LHCN-M2 (cell line): ENCODE measurements at places on chromosomes 3 and 15.

GRCh38 chr15:98713585-98714001, 65.3 kb downstream of the IGF1R start:
- DNase-seq, result no peak

GRCh38 chr3:169509780-169510692, 153.5 kb downstream of the MECOM start:
- DNase-seq, result no peak

DNA sequence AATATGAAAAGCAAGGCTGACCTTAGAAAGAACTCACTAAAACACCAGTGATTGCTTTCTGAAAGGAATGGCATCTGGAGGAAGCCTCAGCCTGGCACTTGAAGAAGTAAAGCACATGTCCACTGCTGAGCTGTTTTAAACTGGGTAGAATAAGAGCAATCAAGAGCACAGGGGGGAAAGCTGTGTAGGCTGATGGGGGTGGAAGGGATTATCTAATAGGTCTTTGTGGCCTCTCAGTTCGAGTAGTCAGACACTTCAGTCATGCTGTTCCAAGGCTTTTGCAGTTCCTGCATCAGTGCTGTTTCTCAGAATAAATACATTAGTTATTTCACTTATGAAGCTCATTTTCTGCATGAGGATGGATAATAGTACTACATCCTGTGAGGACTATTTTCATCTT, 22.6 kb downstream of the CCDC191 start:
- DNase-seq, result no peak

GRCh38 chr3:143065364-143065763, 54.2 kb upstream of the CHST2 start:
- DNase-seq, result no peak

- peak; percentile 52 for DNase-seq
Measured at GRCh38 chr15:71595846-71596553, 214.4 kb upstream of the NR2E3 start.

DNA sequence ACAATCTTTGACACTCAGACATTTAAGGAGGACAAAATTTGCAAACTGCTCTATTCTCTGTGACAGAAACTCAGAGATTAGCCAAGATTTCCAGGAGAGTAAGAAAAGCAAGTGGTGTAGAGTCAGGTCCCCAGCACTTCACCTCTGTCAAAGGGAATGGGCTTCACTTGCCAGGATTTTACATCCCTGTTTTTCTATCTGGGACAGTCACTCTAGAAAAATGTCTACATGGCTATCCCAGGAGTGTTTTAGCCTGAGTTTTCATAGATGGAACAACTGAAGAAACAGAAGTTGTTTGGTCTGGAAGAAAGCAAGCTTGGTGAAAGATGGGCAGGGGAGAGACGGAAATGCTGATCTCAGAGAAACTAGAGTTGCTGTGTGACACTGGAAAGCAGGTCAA, 3.0 kb downstream of the FAM219B start:
- DNase-seq, result no peak

GRCh38 chr15:74453925-74454763, 6.8 kb downstream of the UBL7 start:
- DNase-seq, result no peak

- DNase-seq, result peak; percentile 3
Measured at GRCh38 chr3:13141991-13142412, 68.8 kb upstream of the IQSEC1 start.

- no peak for DNase-seq
Measured at GRCh38 chr15:41241221-41241964, 10.3 kb downstream of the CHP1 start.

DNA sequence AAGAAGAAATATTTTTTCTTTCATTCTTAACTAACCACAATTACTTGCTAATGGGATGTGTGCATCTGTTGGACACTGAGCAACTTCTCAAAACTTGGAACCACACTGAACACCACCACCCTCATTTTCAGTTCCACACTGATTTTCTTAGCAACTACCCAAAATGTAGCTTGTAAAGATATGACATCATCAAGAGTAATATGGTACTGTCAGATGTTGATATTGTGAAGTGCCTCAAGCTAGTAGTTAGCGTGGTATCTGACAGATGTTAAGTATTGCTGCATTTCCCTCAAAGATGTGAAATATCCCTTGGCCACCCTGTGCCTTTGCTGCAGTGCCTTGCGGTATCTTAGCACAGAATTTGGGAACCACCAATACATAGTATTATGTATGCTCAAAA, 9.3 kb downstream of the RFTN1 start:
- DNase-seq, result peak; percentile 39

GRCh38 chr3:112776000-112776399, 70.7 kb downstream of the CD200R1L start:
- no peak for DNase-seq

DNA sequence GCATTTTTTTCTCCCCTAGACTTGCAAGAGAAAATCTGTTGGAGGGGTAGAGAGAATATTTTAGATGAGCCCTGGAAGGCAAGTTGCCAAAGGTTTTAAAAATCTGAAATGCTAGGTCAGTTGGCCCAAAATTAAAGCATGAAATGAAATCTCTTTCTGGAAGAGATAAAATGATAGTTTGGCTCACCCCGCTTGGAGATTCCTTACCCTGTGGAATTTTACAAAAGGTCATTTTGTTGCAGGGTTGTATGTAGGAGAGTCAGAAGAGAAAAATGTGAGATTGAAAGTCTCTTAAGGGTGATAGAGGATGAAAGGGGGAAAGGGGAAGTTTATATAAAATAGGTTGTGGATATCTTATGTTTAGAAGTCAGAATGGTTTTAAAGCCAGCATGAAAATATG, 277.8 kb downstream of the CD47 start:
- no peak for DNase-seq

DNA sequence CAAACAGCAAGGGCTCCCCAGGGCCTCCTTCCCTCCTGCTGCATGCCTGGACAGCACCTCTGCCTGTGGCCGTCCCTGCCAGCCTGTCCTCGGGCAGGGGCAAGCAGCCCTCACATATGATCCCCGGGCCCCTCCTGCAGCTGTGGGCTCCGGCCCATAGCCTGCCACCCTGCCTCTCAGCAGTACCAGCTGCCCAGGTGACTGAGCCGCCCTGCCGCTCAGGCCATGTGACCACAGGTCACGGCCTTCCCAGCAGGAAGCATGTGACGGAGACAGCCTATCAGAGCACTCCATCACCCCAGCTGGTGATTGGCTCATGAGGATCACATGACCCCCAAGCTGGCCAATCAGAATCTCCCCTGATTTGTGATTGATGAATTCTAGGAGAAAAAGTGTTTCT, 23.9 kb downstream of the ALDH1L1 start:
- DNase-seq, result no peak

DNA sequence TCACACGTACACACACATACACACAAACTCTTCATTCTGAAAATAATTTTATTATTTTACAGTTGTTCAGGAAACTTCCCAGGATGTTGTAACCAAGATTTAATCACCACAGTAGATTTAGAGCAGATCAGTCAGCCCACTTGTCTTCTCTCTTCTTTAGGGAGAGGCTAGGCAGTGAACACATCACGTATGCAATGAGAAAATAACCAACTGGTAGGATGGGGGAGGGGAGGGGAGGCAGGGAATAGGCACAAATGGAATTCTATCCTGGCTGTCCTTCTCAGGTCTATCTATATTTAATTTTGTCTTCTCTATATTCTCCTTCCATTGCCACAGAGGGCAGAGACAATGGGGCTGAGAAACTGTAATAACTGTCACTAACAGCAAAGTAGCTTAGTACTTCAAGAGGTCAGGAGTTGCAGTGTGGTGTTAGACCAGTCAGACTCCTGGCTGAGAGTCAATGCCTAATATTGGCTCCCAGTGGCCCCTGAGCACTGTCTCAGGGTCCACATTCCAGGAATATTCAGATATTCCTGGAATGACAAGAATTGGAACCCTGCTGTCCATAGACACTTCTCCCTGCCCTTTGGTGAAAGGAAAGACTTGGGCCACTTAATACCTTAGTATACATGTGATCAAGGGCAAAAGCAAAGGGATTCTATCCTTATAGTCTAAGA, 2.6 kb upstream of the HCLS1 start:
- DNase-seq, result no peak

DNA sequence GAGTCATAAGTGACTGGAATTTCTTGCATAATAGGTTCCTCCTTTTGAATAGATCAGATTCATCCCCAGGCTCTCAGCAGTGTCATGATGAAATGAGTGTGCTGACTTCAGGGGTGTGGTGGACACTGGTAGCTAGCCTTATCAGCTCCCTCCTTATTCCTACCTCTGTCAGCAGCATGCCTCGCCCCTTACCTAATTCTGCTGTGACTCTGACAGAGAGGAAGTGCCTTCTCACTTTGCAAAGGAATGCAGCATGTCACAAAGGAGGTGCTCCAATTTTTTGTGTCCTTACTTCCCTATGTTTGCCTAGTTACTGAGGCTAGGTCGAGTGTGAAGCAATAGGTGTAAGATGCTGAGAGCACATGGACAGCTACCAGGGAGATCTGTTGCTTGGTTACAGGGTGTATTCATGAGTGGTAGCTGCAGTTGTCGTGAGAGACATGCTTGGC, 90.6 kb downstream of the TNFAIP8L3 start:
- DNase-seq, result peak; percentile 21

DNA sequence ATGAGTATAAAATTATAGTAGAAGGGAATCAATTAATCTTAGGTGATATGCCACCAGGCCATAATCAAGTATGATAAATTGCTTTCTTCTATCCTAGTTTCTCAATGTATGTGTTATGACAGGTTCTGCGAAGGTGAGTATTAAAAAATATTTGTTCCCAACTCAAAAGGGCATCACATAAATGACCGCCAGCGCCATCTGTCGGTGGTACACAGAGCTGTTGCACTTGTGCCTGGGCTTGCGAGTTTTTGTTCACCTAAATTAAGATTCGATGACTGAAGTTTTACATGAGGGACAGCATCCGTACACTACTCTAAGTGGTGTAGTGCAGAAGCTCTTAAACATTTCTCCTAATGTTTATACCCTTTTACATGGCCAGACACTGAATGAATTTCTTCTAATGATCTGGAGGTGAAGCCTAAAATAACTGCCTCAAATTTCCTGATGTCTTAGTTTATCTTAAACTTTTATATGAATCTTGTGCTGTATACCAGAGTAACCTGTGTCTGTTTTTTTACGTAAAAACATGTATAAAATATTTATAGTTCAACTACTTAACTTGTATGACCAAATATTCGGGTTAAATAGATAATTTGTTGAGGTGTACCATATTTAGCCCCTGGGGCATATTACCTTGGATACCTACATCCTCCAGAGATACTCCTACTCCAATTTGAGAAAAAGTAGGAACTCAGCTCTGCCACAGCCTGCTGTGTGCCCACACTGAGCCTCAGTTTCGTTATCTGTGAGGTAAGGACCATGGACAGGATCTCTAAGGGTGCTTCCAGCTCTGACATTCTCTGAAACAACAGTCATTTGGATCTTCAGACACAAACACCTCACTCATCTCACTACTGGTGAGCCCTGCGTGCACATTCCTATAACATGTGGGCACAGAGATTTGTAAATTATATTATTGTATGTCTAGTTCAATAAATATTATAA, 365.6 kb downstream of the MAGI1 start:
- DNase-seq, result peak; percentile 39

DNA sequence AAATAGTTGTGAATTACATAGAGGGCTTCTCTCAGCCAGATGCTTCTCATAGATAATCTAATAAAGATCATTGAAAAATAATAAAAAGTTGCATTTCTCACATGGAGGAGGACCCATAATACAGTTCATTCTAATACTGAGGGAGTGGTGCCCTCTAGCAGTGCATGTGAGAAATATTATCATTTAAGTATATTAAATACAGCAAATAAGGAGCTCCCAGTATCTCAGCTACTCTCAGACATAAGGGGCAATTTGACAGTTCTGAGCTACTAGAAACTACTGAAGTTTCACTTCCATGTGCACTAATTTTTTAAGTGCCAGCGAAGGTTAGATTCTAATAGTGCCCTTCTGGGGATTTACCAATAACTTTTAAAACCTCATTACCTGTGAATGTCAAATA, 188.3 kb downstream of the IL5RA start:
- DNase-seq, result no peak

DNA sequence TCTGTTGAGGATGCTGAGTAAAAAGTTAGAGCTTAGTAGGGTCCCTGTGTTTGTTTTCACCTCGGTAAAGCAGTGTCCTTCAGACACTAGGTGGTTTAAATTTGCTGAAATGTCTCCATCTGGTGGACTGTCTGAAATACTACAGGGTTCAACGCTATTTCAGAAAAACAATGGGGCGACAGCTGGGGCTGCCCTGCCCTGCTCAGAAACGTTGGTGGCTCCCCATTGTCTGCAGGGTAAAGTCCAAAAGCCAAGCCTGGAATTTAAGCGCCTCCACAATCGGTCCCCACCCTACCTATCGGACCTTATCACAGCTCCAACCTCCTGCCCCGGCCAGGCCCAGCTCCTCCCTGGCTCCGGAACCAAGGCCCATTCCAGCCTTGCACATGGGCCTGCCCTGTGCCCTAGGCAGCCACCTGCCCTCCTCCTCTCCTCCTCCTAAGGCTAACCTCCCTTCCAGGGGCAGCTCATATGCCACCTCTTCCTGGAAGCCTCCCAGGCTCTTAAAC, 4.3 kb upstream of the TSEN2 start:
- peak; percentile 66 for DNase-seq

DNA sequence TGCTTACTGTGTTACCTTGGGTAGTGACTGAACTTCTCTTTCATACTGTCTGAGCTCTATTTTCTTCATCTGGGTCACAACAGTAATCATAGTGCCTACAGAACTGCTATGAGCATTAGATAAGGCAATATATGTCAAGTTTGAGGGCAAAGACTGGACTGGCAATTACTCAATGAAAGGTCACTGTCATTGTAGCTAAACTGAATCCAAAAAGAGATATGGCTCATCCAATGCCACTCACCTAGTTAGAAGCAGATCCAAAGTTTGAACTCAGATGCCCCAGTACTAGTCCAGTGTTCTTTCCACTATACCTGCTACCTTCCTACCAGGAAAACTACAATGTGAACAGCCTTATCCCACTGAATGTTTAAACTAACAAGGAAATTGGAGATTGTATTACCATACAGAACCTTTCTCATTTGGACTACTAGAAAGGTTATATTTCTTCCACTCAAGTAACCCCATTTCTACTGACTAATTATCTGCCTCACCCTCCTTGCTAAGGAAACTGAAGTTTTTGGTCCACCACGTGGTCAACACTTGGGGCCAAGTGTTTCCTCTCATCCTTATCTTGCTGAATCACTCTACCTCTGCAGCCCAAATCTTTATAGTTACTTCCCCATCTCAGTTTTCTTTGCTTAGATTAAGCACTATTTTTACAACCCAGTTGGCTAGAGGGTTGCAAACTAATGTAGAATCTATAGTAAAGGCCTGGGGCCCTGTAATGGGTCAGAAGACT, 202.3 kb upstream of the LPP start:
- no peak for DNase-seq

GRCh38 chr3:193940526-193940925, 195.4 kb upstream of the HES1 start:
- DNase-seq, result no peak

DNA sequence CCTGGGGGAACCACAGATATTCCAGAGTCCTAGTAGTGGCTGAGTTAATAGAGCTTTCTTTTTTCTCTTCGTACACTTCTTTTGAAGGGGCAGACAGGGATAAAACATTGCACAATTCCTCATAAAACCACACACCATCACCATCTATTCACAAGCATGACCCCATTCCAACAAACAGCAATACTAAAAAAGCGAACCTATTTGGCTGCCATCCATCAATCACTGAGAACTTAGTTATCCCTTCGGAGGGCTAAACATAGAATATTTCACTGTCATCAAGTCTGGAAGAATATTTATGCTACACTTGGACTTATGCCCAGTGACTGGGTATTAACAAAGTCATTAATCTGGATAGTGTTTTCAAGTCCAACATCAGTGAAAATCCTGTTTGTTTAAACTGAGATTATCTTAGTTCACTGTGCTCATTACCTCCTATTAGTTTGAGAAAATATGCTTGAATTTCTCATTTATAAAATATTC, 80.3 kb upstream of the PRTG start:
- DNase-seq, result peak; percentile 66
